Activated T-cell treated with anti-CD3 and anti-CD28 coated beads for 24 hours (primary cell): ENCODE measurements at places on chromosomes 1 and 21.

DNA sequence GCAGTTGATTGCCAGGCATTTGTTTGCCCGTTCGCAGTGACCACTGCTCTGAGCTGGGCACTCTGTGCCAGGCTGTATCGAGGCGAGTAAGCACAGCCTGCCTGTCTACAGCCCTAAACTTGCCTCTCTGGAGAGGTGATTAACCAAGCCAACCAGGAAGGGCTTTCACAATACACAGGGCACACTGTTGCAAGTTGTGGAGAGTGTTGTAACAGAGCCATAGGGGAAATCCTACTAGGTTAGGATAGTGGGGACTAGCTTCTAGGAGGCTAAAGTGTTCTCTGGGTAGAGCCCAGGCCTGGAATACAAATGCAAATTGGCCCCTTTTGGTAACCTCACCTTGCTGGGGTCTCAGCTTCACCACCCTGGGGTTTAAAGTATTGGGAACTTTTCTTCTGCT, 23.8 kb downstream of the PRDM2 start:
- DNase-seq = no peak

DNA sequence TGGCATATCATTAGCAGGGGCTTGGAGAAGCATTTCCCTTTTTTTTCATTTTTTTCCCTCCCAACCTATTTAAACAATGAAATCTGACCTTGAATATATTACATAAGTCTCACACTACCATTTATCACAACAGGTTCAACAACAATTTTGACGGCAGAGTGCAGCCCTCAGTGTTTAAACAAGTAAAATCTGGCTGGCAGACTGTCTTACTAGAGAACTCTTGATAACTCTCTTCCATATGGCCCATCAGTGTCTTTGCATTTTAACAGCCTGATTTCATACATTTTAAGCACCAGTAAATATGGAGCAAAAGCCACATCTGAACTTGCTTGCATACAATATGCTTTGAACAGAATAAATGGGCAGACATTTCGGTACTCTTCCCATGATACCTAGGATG, 213.0 kb downstream of the KCTD3 start:
- DNase-seq = no peak

GRCh38 chr1:236058141-236058934, 6.6 kb downstream of the NID1 start:
- no peak for DNase-seq

- no peak for DNase-seq
Measured at GRCh38 chr1:51726051-51726450, 109.2 kb downstream of the OSBPL9 start.

- no peak for DNase-seq
Measured at GRCh38 chr1:162561616-162562469, at the start of gene UAP1. Gene UAP1 (plus strand): TSS chr1:162561722. CDS start chr1:162566069, 4,347 bp downstream.

DNA sequence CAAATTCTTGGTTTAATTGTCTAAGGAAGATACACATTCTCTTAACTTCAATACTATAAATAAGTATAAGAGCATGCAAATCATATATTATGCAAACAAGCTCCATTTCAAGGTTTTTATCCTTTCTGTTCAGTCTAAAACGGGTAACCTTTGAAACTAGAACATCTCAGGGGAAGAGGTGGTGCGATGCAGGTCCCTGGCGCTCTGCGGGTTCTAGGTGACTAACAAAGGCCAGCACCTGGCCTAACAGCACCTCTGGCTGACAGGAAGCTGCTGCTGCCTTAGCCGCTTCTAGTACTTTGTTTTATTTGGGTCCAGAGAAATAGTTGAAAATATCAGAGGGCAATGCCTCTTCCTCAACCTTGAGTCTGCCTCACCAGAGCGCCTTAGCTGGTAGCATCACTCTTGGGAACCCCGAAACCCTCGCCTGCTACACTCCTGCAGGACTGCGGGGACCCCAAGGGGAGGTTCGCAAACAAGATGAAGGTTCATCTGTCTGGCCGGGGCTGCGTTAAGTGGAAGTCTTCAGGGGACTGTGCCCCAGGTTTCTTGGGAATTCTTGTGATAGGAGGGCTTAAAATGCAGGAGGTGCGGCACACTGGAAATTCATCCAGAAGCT, 45.5 kb downstream of the PRDM15 start:
- no peak for DNase-seq

DNA sequence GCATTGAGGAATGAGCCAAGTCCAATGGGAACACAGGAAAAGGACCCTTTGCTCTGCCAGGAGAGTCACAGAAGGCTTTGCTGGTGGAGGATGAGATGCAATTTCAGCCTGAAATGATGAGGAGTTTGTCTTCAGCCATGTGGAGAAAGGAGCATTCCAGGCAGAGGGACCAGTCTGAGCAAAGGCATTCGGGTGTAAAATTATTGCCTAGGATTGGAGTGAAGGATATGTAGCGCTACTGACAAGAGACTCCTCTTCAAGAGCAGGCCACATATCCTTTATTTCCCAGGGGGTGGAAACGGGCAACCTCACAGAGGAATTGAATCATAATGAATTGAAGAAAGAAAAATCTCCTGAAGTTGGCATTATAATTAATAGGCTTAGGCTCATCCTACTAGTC, 1.1 kb upstream of the CSF1 start:
- no peak for DNase-seq

DNA sequence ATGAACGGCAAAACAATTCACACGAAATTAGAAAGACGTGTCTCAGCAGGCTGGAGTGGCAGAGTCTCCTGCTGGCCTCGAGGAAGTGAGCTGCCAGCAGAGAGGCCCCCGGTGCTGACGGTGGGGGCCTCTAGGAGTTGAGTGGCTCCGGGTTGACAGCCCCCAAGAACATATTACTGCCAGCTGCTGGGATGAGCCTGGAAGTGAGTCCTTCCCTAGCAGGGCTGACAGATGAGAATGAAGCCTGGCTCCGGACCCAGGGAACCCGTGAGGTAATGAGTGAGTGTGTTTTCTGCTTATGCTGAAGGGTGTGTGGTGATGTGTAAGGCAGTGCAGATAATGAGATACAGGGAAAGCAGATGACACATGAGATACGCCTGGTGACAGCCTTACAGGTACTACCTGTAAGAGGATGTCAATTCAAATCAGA, 23.5 kb upstream of the LRRC47 start:
- DNase-seq = no peak

- DNase-seq = no peak
Measured at GRCh38 chr1:176167210-176167609, 39.9 kb downstream of the COP1 start.

DNA sequence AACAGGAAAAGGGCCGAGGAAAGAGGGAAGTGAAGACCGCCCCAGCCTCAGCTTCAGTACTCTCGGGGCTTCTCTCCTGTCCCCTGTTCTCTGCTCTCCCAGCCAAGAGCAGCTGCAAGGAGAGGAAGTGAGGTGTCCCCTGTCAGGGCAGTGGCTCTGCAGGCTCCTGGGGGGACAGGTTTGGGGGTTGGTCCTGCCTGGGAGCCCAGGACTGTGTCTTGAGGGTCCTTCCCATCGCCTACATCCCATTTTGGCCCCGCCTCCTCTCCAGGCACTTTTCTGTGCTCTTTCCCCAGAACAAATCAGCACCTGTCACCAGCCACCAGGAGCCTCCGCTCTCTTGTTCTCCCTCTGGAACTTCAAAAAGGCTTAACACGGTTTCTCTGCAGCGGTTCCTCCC, 82.6 kb downstream of the VWA5B1 start:
- DNase-seq = no peak

GRCh38 chr21:21341041-21341440, 342.8 kb downstream of the NCAM2 start:
- DNase-seq = no peak

- DNase-seq = no peak
Measured at GRCh38 chr1:83864991-83865390, 133.9 kb downstream of the TTLL7 start.

GRCh38 chr1:198205016-198205684, 48.4 kb downstream of the NEK7 start:
- no peak for DNase-seq

- DNase-seq = no peak
Measured at GRCh38 chr1:236161230-236161629, 18.9 kb downstream of the GPR137B start.

GRCh38 chr1:29505532-29506220, 269.4 kb downstream of the PTPRU start:
- no peak for DNase-seq

- DNase-seq = no peak
Measured at GRCh38 chr1:237183963-237184540, 142.1 kb downstream of the RYR2 start.

- no peak for DNase-seq
Measured at GRCh38 chr1:111776391-111776790, 20.7 kb downstream of the DDX20 start.

GRCh38 chr1:12125422-12126355, 41.1 kb upstream of the TNFRSF1B start:
- no peak for DNase-seq

DNA sequence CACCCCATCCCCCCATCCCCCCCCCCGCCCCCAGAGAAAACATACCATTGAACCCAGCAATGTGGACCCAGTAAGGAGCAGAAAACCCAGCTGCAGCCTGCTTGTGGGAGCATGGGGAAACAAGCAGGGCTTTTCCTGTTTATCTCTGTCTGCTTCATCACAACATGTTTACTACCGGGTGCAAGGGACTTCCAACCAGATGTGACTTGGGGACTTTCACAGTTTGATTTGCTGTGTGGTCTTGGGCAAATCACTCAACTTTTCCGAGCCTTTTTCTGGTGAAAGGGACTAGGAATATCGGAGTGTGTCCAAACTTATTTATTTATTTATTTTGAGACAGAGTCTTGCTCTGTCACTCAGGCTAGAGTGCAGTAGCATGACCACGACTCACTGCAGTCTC, 3.2 kb downstream of the TMCC2 start:
- no peak for DNase-seq

DNA sequence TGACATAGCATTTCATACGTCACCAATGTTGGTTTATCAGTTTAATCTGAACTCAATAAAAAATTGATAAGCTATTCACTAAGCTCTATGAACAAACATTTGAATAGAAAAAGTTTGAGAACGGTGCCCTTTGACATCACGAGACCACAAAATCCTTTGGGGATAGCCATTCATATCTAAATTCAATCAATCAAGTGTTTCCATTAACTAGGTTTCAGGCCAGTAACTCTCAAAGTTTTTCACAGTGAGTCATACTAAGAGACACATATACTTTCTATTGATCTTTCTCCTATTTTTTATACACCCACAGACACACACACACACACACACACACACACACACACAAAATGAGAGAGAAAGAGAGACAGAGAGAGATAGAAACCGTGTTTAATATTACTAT, 235.4 kb upstream of the SNX7 start:
- no peak for DNase-seq

DNA sequence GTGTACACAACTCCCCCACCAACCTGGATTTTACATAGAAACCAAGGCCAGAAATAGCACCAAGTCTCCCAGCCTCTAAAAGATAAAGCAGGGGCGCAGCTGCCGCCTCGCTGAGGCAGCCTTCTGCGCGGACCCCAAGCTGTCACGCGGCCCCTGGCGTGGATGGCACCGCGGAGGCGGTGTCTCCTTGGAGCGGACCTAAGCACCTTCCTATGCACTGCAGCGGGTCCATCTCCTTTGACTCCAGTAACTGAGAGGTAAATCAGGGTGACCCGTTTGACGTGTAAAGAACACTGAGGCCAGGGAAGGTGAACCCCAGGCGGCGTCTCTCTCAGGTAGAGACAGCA, 17.0 kb downstream of the ZNF697 start:
- DNase-seq = no peak

- no peak for DNase-seq
Measured at GRCh38 chr21:31342348-31342747, 1.7 kb downstream of the TIAM1 start.

DNA sequence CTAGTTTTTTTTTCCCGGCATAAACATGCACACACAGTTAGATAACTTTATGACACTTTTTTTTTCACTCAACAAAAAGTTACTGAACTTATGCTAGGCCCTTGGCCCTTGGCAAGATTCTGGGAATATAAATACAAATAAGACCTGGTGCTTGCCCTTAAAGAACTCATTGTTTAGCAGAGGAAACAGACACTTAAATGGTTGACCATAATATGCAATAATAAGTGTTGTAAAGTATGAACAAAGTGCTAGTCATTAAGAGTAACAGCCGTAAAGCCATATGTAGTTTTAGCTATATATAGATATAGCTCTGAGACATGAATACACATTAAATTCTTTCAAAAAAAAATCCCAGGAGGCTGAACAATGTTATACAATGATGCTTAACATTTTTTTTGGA, 198.3 kb downstream of the CYYR1 start:
- no peak for DNase-seq

GRCh38 chr1:201194046-201194445, 3.4 kb downstream of the IGFN1 start:
- DNase-seq = no peak

DNA sequence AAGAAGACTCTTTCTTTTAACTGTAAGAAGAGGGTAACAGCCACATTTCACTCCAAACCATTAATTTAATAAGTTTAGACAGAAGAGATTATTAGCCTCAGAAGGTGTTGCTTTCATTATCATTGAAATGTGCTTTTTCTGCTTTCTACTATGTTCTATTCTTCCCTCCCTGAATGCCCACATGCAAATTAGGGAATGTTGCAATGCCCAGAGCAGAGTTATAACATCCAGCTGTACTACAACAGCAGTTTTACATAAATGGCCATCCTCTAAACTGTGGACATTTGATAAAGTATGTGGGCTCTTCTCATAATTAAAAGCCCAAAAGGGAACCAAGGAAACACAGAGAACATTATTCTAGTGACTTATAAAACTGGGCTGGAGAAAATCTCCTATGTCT, 82.2 kb upstream of the SOD1 start:
- DNase-seq = no peak

DNA sequence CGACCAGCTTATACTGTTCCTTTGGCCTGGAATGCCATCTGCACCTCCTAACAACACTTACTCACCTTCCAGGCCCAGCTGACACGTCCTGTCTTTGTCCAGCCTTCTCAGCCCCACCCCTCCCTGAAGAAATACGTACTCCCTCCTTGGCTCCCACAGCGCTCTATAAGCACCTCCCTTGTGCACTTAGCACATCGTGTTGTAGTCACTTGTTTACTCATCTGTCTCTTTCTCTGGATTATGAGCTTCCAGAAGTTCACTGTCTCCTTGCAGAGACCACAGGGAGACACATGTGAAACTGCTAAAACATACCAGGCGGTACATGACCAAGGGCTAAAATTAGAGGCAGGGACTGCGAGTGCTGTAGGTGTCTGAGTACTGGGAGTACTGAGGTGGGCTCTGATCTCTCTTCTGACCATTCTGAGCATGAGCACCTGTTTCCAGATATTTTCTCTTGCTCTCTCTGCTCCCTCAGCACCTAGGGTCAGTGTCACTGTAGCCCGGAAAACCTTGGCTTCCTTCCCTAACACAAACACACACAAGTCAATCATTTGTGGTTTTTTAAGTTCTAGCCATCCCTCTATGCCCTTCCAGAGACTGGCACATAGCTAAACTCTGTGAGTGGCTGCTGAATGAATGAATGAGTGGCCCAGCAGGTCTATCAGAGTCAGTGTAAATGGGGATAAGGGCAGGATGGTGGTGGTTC, 5.1 kb downstream of the DCST1 start:
- no peak for DNase-seq

DNA sequence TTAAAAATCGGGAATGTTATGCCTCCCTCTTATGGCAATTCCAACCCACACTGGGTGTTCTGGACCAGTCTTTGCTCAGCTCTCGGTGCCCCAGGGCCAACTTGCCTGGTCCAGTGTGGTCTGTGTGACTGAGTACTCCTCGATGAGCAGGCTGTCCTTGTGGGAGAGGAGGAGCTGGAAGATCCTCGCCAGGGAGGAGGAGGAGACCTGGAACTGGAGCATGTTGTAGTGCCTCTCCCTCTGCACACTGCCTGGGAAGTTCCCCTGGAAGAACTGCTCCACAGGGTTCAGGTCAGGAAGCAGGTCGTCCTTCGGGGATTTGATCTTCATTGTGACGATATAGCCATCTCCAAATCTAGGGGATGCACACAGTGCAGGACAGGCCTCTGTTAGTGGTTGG, 88.5 kb upstream of the GCLM start:
- DNase-seq = no peak
